ENCODE measurements at places on chromosomes 13 and 19.

DNA sequence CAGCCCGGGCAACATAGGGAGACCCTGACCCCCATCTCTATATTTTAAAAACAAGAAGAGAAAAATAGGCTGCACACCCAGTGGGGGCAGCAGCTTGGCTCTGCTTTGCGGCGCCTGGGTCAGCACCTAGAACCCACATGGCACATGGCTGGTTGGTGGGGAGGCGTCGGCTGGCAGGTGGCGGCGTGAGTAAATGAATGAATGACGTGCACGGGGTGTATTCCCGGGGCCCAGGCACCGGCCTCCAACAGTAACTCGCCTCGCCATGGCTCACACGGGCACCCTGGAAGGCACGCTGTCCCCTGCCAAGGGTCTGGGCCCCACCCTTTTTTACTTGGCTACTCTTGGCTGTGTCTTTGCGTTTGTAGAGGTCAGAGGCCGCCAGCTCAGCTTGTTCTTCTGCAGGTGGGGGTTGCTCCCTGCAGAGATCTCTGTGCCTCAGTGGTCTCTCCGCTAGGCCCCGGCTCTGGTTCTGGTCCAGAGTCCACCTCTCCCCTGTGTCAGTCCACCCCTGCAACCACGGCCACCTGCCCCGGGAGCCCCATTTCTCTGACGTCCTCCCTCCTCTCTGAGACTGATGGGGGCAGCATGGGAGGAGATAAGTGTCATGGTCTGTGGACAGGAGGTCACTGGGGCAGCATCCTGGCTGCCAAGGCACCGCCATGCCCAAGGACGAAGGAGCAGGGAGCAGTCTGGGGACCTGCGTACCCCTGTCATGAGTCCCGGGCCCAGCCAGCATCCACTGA is 5.6 kb downstream of the FZR1 start:
- ATAC-seq: no peak

GRCh38 chr19:19659646-19660245 is 3.7 kb downstream of the ATP13A1 start:
- no peak for ATAC-seq

- no peak for ATAC-seq
Measured at GRCh38 chr19:2101417-2102335, 5.0 kb downstream of the IZUMO4 start.

DNA sequence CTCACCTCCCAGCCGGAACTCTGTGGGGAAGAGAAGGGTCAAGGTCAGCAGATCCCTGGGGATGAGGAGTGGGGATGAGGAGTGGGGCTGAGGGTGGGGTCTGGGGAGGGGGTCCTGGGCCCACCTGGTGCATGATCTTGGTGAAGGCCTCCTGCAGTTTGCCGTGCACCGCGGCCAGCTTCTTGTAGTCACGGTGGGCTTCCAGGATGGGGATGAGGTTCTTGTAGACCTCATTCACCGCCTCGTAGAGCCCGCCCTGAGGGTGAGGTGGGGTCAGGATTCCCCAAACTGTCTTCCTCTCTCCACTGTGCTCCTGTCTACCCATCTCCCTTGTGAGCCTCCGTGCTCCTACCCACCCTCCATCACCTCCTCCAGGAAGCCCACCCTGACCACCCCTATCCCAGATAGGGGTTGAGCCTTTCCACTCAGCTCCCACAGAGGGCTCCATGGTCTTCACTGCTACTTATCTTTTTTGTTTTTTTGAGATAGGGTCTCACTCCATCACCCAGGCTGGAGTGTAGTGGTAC is 6.8 kb upstream of the KANK2 start:
- no peak for ATAC-seq

GRCh38 chr19:1041272-1041834 is 1.4 kb downstream of the ABCA7 start:
- no peak for ATAC-seq

DNA sequence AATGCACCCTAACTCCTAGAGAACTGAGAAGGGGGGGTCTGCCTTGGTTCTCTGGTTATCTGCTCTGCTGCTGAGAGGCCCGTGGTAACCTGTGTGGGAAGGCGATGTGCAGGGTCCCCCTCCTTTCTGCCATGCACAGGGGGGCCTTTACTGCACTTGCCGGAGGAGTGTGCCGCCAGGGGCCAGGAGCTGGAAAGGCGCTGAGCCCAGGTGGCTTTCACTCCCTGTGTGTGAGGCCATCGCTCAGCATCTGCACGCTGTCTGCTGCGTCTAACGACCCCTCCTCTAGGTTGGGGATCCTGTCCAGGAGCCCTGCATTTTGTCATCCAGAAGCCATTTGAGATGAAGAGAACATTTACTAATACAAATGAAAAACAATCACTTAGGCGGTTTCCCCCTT is 37.0 kb upstream of the TEX29 start:
- ATAC-seq: no peak

DNA sequence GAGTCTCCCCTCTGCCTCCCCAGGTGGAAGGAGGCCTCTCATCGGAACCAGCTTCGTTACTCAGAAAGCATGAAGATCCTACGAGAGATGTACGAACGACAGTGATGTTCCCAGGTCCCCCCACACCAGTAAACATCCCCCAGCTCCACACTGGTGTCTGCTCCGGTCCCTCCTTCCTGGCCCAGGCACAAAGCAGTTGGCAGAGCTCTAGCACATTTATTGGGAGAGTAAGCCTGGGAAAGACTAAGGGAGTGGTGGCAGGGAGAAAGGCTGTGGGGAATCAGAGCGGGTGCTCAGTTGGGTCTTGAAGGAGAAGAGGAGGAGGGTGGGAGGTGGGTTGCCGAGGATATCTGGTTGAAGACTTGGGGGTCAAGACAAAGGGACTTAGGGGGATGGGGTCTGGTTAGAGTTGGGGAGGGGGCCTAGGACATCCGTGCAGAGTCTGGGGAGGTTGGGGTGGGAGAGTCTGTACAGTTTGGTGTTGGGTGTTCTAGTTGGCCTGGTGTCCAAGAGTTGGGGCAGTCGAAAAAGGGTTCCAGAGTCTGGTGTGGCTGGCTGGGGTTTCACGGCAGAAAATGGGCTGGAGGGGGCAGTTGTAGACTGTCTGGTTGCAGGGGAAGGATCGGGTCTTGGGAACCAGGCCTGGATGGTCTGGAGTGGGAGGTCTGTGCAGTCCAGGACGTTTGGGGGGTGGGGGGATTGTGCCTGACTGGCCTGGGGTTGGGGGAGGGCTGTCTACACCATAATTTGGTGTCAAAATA is 2.3 kb downstream of the HSPB6 start:
- no peak for ATAC-seq

DNA sequence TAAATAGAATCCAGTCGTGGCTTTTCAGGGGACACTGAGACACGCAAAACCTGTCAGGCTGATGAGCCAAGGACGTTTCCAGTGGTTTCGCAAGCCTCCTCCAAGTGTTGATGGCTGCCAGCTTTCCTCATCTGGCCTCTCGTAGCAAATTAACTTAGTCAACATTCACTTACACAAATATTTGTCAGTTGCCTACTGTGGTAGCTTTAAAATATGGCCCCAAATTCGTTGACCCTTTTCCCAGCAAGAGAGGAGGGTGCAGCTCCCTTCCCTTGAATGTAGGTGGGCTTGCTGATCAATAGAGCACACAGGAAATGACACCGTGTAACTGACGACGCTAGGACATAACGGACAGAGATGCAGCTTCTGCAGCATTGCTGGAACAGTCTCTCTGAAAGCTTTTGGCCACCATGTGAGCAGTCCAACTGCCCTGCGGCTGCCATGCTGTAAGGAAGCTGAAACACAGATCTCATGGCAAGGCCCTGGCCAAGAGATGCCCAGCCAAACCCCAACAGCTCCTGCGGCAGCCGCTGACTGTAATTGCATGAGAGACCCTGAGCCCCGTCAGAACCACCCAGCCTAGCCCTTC is 5.5 kb upstream of the RANBP3 start:
- ATAC-seq: no peak

GRCh38 chr19:32219881-32220472 is 125.4 kb upstream of the ZNF507 start:
- ATAC-seq: no peak

DNA sequence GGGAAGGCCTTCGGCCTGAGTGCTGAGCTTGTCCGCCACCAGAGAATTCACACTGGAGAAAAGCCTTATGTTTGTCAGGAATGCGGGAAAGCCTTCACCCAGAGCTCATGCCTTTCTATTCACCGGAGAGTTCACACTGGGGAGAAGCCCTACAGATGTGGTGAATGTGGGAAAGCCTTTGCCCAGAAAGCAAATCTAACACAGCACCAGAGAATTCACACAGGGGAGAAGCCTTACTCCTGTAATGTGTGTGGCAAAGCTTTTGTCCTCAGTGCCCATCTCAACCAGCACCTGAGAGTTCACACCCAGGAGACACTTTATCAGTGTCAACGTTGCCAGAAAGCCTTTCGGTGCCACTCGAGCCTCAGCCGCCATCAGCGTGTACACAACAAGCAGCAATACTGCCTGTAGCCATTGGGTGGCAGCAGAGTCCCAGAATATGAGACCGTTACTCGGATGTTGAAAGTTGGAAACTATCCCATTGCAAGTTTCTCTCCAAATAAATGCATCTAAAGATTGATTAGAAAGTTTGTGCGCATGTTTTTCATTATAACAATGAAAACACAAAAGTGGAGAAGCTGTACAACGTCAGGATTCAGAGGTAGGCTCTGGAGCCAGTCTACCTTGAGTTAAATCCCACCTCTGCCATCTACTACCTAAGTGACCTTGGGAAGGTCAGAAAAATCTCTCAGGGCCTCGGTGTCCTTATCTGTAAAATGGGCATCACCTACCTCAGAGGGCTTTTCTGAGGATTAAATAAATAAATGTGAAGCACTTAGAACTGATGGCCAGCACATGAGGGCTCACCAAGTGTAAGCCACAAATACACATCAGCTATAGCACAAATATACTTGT is 21.1 kb downstream of the ZNF473 start:
- no peak for ATAC-seq

DNA sequence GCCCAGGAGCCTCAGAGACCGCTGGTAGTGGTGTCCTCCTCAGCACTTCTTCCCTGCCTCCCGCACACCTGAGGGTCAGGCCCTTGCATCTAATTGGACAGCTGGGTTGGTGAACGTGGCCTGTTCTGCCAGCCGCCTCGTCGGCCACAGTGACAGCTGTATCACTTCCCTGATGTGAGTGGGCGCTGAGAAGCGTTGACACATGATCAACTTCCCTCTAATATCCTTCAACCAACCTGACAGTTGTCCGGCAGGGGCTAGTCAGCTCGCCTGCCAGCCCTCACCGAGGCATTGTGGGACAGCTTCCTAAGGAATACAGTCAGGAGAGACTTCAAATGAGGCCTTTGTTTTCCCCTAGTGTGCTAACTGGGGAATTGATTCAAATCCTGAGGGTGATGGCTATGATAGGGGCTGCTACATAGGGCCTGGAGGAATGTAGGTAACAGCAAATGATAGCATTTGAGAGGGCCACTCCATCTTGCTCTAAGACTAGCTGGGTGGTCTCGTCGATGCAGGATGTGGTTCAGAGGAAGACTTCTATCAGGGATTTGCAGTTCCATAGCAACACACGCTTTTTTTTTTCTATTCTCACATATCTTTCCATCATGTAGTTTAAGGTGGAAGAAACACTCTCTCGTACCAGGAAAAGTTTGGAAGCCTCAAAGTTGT is 230.8 kb downstream of the TSHZ3 start:
- no peak for ATAC-seq

DNA sequence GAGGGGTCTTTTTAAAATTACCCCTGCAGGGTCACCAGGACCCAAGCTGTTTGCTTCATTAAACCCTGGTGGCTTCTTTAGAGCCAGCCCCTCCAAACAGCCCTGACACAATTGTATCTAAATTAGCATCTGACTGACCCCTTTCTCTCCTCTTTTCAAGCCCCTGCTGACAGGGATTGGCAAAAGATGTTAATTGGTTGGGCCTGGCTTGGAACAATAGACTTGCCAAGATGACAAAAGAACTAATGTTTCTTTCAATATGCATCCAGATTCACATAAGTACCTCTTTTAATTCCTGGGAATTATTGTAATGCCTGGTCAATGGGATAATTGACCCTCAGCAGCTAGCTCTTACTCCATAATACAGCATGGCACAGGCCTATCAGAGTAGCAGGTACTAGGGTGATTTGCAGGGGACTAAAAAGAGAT is 140.8 kb downstream of the SHISA2 start:
- ATAC-seq: no peak

DNA sequence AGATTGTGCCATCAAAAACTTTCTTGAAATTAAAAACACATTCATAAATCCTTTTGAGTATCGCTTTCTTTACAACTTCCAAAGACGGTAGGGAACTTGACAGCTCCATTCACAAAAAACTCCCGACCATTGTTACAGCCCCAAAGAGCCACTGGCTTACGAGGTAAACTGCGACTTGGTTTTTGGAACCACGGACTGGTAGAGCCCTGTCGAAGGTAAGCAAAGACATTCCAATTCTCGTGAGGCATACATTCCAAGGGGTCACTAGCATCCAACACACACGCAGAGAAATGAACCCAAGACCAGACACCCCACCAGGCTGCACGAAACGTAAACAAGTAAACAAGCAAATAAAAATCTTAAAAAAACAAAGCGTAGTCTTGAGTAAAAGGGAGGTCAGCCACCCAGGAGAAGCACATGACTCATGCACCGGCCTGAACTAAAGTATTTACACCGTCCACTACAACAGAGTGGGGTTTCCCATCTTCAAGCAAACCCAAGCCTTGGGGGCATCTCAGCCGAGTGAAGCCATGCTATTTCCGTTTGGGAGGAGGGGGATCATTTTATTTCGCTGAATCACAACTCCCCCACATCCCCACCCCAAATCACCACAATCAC is 1.4 kb downstream of the BRD4 start:
- ATAC-seq: no peak

GRCh38 chr19:10104130-10104513 is 1.6 kb upstream of the ANGPTL6 start:
- no peak for ATAC-seq

GRCh38 chr19:49396738-49397505 is 8.9 kb downstream of the KASH5 start:
- ATAC-seq: no peak

DNA sequence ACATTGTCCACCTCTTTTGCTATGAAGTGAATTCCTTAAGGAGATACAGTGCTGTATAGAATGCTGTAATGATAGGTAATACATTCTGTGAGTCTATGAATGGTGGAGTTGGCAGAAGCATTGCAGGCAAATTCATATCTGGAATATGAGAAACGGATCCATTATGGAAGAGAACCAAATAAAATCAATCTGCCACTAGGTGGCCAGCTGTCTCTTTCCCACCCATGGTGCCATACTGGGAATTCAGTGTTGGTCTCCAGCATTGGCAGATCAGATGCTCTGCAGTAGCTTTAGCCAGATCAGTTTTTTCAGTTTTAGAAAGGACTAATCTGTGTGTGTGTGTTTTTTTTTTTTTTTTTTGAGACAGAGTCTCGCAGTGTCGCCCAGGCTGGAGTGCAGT is 27.6 kb downstream of the DNAJC3 start:
- ATAC-seq: no peak

GRCh38 chr19:56109226-56109625 is 11.9 kb downstream of the ZNF787 start:
- no peak for ATAC-seq

Measured in stimulated activated memory B cell treated with anti-CD40 and anti-IgM and Interleukin-4, amounts not matched to agents 10 μg/mL and 1 μg/mL and 100 μg/mL, for 72 hours (primary cell).